ENCODE measurements at places on chromosomes 7 and 10.

GRCh38 chr10:89702121-89702480 lies 711 bp downstream of the KIF20B start:
- no peak for DNase-seq

GRCh38 chr10:4812046-4812445 lies 14.0 kb upstream of the AKR1E2 start:
- DNase-seq: no peak

DNA sequence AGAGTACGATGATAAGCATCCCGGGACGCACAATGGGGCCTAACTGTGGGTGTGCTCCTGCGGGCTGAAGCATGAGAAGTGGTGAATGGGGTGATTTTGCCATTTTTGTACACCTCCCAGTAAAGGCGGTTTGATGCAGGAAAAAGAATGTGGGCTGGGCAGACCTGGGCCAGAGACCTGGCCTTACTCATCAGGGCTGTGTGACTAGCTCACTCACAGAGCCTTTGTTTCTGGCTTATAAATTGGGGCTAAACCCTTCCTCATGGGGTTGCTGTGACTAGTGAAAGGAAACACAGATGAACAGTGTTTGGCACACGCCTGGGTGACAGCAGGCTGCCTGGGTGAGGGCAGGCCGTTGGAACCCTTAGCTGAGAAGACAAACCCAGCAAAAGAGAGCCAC lies 18.0 kb downstream of the RRP12 start:
- DNase-seq: no peak

DNA sequence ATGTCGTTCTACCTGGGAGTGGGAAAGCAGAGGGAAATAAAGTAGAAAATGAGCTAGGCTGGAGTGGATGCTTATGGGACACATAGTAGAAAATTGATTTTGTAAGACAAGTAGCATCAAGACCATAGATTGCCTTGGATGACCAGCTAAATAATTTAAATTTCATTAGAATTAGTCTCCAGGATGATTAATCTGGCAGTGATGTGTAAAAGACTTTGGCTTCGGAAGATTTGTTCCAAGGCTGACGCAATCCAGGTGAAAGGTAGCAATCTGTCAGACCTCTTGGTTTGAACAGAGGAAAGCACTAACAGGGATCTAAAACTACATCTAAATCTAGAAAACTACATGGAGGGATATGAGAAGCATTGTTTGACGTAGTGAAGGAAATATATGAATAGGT lies 236.5 kb downstream of the ARL4A start:
- DNase-seq: no peak

Measured in KG1 (cell line).